ENCODE measurements at places on chromosomes 1 and 21.

- DNase-seq, result peak; percentile 99
These were observed at the start of gene PLK3 for GRCh38 chr1:44799770-44800584. Gene PLK3, plus strand, starts transcription at chr1:44800377. Its CDS starts 87 bp downstream, at chr1:44800464.

DNA sequence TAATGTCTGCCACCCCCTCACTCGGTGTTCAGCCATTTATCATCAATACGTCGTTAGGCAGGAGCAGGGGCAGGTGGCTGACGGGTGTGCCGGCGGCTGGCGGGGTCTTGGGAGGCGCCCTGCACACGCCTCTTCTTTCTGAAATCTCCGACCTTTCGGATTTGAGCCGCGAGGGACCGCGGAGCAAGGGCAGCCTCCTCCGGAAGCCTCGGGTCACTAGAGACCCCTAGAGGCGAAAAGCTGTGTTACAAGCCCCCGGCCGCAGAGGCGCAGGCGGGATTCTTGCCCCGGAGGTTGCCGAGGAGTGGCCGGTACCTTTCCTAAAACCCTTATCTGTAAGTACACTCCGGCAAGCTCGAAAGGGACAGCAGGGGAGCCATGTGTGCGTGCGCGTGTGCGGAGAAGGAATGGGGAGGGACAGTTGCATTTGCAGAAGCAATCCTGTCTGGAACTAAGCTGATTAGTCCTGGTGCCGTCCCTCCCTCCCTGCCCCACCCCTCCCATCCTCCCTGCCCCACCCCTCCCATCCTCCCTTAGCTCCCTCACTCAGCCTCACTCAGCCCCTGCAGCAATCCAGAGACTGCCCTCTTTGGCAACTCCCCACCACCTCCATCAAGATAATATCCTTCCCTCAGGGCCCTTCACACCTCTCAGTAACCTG is 11.0 kb downstream of the BRINP2 start:
- peak; percentile 76 for DNase-seq

- DNase-seq, result peak; percentile 50
These were observed at the start of gene AGBL4 for GRCh38 chr1:50023292-50024159. Gene AGBL4, minus strand, starts transcription at chr1:50023954.

GRCh38 chr1:233140499-233140898 is 155.0 kb downstream of the PCNX2 start:
- no peak for DNase-seq

DNA sequence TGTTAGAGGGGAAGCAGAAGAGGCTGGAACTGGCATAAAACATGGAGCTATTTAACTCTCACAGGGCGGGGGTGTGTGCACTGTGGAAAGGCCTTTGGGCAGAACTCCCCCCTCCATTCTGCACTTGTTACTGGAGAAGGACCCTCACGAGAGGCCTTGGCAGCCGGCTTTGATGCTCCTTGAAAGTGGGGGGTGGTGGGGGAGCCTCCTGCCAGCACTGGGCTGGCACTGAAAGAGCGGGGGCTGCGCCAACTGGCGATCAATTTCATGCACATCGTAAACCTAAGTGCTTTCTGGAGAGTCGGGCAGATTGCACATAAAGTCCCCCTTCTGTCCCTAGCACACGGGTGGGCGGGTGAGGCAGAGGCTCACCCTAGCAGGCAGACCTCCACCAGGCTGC is 28.9 kb downstream of the FOXO6 start:
- no peak for DNase-seq
